ENCODE measurements at places on chromosomes 5 and 9.

- H3K36me3 ChIP-seq, result peaks cover 12% of the 10 kb centered on the region
- peak overlapping the region; percentile 46 for H3K4me3 ChIP-seq
- peak overlapping the region; percentile 87 for H3K27ac ChIP-seq
- peaks cover 74% of the 10 kb centered on the region for H3K4me1 ChIP-seq
- no peak for DNase-seq
- H3K27me3 ChIP-seq, result no peaks in the 10 kb centered on the region
Measured at GRCh38 chr5:131272724-131273123, 8.9 kb downstream of the CDC42SE2 start.

- H3K4me1 ChIP-seq, result no peaks in the 10 kb centered on the region
- no peak overlapping the region for H3K4me3 ChIP-seq
- H3K27me3 ChIP-seq, result peaks cover 4% of the 10 kb centered on the region
- H3K27ac ChIP-seq, result no peak overlapping the region
- no peaks in the 10 kb centered on the region for H3K36me3 ChIP-seq
Measured at GRCh38 chr9:22286661-22287060, 160.0 kb upstream of the DMRTA1 start.

- H3K27ac ChIP-seq, result no peak overlapping the region
- H3K27me3 ChIP-seq, result peaks cover 48% of the 10 kb centered on the region
- no peak for DNase-seq
- H3K4me3 ChIP-seq, result no peak overlapping the region
- H3K36me3 ChIP-seq, result no peaks in the 10 kb centered on the region
Measured at GRCh38 chr5:73115399-73116051, 4.8 kb upstream of the TMEM171 start.

GRCh38 chr9:117103438-117104110 is 311.3 kb downstream of the ASTN2 start:
- no peaks in the 10 kb centered on the region for H3K27me3 ChIP-seq
- DNase-seq, result no peak
- no peak overlapping the region for H3K4me3 ChIP-seq
- no peaks in the 10 kb centered on the region for H3K4me1 ChIP-seq
- H3K36me3 ChIP-seq, result no peaks in the 10 kb centered on the region
- no peak overlapping the region for H3K27ac ChIP-seq

- H3K27me3 ChIP-seq, result no peaks in the 10 kb centered on the region
- no peak for DNase-seq
- peak overlapping the region; percentile 62 for H3K27ac ChIP-seq
- H3K36me3 ChIP-seq, result peaks cover 37% of the 10 kb centered on the region
- no peak overlapping the region for H3K4me3 ChIP-seq
- peaks cover 97% of the 10 kb centered on the region for H3K4me1 ChIP-seq
Measured at GRCh38 chr9:89461265-89461664, 36.6 kb downstream of the SEMA4D start.

GRCh38 chr9:74570879-74571512 is 73.9 kb downstream of the RORB start:
- no peaks in the 10 kb centered on the region for H3K4me1 ChIP-seq
- no peaks in the 10 kb centered on the region for H3K36me3 ChIP-seq
- H3K4me3 ChIP-seq, result no peak overlapping the region
- no peak for DNase-seq

All from CD4-positive, alpha-beta T cell (primary cell).